Right kidney (tissue), 9 donors: ENCODE measurements at places on chromosomes 12 and 14.
A peak's percentile ranks its signal among the peaks of the same experiment; 100 is the strongest.

DNA sequence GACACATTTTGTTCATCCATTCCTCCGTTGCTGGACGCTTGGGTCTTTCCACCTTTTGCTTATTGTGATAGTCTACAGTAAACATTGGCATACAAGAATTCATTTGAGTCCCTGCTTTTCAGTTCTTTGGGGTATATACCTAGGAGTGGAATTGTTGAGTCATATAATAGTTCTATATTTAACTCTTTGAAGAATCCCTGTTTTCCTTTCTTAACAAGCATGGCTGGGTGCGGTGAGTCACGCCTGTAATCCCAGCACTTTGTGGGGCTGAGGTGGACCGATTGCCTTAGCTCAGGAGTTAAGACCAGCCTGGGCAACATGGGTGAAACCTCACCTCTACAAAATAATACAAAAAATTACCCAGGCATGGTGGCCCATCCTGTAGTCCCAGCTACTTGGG is 75.4 kb downstream of the CCDC92 start:
- no peak for DNase-seq

- no peak for DNase-seq
These were observed 55.3 kb downstream of the ZFYVE21 start for GRCh38 chr14:103770902-103771301.

- DNase-seq: peak; percentile 46
These were observed 12.4 kb downstream of the ERG28 start for GRCh38 chr14:75648066-75648838.

DNA sequence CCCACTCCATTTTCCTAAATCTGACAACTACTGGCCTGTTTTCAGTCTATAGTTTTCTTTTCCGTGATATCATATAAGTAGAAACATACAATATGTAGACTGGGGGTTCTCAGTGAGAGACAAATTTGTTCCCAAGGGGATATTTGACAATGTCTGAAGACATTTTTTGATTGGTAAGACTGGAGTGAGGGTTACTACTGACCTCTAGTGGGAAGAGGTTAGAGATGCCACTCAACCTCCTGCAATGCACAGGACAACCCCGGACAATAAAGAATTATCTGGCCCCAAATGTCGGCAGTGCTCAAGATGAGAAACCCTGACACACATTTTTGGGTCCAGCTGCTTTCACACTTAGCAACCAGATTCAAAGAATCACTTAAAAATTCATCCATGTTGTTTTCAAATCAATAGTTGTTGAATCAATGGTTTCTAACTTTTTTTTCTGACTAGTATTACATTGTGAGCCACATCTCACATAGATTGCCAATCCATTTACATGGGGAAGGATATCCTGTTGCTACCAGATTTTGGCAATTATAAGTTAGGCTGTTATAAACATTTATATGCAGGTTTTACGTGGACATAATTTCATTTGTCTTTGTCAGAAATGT is 307.1 kb downstream of the RPL10L start:
- DNase-seq: no peak

- peak; percentile 93 for DNase-seq
These were observed 2.4 kb downstream of the CCDC177 start for GRCh38 chr14:69572030-69572840.

GRCh38 chr14:104865081-104865630 is at the start of gene CEP170B:
Gene CEP170B (plus strand): TSS chr14:104865268. CDS start chr14:104868451, 3,183 bp downstream.
- DNase-seq: peak; percentile 37

- DNase-seq: no peak
These were observed 47.3 kb downstream of the WDR20 start for GRCh38 chr14:102187044-102187443.

GRCh38 chr12:108424816-108425215 is 85.7 kb upstream of the CMKLR1 start:
- DNase-seq: no peak

DNA sequence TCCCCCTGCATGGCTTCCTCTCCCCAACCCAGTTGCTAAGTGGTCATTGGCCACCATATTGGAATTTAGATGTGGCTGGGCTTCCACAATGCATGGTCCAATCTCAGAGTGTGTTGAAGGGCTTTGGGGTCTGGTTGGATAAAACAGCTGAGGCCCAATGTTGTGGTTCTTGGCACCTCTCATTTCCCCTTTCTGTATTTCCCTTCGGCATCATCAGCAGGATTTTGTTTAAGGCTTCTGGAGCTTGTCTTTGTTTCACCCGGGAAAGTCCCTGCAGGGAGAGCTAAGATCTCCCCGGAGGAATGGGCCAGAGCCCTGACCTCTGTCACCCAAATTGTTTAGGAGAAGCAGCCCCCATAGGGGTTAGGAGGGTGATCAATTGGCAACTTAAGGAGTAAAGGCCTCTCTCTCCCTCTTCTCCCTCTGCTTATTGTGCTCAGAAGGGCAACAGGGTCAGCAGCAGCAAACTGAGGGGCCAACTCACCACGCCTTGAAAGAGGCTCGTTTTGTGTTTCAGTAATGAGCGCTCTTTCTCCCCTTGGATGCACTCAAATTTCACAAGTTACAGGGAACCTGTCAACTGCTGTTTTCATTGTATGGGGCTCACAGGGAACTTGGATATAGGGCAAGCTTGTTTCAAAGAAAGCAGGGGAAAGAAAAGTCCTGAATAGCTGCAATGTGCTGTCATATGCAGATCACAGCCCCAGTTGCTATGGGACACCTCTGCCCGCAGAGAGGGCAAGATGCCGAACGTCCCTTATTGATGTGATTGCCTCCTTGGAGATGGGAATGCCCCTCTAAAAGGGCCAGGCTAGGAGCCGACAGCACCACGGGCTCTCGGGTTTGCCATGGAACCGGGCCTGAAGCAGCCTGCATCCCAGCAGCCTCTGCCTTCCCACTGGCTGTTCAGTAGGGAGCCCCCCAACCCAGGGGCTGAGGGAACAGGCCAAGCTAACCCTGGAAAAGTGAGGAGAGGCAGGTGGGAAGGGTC is 223.7 kb downstream of the ZFP36L1 start:
- no peak for DNase-seq

GRCh38 chr12:69056743-69057515 is 124.0 kb upstream of the CPM start:
- no peak for DNase-seq

DNA sequence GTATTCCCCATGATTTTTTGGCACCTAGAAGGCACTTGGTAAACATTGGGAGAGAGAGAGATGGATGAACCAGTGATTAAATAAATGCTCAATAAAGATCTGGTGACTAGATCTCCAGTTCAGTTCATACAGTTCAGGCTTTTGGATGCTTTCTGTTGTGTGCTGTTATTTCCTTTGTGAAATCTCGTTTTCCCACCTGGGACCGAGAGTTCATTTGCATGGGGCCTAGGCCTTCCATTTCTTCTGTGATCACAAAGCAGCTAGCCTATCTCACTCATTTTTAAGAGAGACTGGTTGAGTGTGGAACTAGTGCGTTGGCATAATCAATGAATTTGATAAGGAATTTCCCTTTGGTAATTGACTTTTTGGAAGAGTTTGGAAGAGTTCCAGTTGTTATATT is 104.0 kb downstream of the VRK1 start:
- no peak for DNase-seq

GRCh38 chr14:99880651-99881420 is 87.6 kb downstream of the EML1 start:
- DNase-seq: no peak

DNA sequence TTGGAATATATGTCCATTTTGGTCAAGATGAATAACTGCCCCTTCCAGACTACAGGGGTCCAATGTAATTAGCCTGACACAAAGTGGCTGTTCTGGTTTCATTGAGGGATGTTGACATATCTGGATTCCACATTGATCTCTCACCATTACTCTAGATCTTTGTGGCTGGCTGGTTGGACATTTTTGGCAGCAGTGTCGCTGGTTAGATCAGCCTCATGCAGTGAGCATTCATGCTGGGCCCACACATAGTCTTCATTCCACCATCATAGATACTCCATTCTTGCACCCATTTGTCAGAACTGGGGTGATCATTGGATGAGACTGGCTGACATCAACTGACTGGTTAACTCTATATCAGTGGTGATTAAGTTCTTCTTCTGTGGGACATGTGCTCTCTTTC is 74.4 kb downstream of the MGST1 start:
- DNase-seq: no peak

GRCh38 chr12:93803424-93803807 is 126.2 kb downstream of the CRADD start:
- DNase-seq: no peak

- no peak for DNase-seq
These were observed 93.7 kb upstream of the FUT8 start for GRCh38 chr14:65318636-65319506.

DNA sequence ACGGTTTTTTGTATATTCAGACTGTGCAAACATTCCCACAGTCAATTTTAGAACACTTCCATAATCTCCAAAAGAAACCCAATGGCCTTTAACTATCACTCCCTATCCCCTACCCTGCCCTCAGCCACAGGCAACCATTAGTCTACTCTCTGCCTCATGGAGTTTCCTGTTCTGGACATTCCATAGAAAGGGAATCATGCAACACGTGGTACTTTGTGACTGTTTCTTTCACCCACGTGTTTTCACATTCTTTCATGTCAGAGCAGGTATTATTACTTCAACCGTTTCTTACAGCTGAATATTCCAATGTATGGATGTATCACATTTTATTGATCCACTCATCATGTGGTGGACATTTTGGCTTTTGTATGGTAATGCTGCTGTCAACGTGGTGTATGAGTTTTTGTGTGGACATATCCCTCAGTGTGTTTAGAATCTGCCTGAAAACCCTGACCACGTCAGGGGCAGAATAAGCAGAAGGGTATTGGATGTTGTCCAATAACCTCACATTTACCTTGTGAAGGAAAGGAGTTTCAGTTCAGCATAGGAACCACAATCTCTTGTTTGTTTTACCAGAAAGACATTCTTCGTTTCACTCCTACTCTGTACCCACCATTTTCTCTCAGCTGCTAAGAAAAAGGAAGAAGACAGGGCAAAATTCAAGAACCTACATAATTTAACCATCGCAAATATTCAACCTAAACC is 107.5 kb upstream of the DYRK2 start:
- no peak for DNase-seq

- DNase-seq: no peak
These were observed 138.0 kb downstream of the ANO2 start for GRCh38 chr12:5807090-5807414.

DNA sequence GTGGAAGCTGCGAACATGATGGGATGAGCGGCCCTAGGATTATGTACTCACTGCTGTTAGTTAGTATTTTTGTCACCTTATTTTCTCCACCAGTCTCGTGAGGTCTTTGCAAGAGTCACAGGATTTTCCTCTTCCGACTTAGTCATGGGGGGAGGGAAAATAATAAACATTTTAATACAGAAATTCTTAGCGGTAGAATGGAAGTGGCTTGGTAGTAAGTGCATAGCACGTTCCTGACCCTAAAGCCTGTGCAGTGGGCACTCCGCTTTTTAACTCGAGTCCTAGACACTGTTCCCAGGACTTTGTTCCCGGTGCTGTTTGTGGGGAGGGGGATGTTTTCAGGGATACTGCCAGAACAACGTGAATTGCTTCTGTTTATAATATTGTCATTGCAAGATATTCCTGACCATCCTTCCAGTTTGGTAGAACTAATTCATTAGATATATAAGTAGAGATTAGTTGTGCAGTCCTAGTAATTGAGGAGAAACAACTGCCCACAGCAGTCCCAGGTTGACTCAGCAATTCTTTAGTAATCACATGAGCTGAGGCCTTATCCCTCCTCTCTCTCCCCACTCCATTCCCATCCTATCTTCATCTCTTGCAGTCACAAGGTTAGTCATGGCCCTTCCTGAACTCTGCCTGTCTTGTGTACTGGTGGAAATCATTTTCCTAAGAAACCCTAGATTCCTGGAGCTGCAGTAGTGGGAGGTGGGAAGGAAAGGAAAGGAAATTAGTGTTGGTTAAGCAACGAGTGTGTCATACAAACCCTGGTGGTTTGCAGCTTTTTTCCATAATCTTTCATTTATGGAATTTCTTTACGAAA is 799 bp downstream of the SLC38A6 start:
- no peak for DNase-seq

DNA sequence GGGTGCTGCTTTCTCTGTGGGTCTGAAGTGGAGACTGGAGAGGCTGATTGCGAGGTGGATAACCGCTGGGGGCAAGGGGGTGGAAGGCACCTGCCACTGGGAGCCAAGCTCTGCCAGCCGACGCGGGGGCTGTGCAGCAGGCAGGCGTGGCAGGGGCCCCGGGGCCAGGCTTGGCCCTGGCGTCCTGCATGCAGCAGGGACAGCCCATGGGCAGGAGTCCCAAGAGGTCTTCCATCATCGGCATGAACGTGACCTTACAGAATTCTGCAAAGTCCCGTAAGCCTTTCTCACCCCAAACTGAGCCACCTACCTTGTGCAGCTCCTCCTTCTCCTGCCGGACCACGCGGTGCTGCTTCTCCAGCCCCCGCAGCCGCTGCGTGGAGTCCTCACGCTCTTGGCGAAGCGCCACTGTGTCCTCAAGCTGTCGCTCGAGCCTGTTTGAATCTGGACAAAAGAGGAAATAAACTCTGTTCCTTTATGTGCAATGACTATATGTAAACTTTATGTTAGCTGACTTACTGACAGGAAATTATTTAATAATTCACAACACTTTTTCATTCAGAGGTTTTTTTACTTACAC is 51.3 kb downstream of the AMN start:
- DNase-seq: no peak

GRCh38 chr14:91977884-91978283 is 30.4 kb upstream of the FBLN5 start:
- DNase-seq: no peak

- peak; percentile 59 for DNase-seq
These were observed 1.8 kb downstream of the SLC8A3 start for GRCh38 chr14:70186900-70187451.

DNA sequence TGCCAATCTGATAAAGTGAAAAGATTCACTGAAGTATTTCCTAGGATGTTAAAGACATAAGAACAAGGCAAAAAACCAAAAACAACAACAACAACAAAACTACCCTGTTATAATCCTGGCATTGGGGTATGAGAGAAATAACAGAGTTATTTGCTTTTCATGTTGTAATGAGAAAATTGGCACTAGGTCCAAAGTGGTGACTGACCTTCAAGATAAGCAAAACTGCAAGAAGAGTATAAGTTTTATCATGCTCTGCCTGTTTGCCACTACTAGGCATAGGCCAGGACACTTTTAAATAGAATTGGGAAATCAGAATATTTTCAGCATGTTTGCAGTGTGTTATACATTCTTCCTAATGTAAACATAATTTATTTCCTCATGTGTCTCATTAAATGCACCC is 140.1 kb upstream of the CPM start:
- no peak for DNase-seq

- no peak for DNase-seq
These were observed 751.1 kb downstream of the TMEM121 start for GRCh38 chr14:106277503-106277902.

GRCh38 chr14:67820428-67820971 is 921 bp downstream of the RAD51B start:
- DNase-seq: no peak

DNA sequence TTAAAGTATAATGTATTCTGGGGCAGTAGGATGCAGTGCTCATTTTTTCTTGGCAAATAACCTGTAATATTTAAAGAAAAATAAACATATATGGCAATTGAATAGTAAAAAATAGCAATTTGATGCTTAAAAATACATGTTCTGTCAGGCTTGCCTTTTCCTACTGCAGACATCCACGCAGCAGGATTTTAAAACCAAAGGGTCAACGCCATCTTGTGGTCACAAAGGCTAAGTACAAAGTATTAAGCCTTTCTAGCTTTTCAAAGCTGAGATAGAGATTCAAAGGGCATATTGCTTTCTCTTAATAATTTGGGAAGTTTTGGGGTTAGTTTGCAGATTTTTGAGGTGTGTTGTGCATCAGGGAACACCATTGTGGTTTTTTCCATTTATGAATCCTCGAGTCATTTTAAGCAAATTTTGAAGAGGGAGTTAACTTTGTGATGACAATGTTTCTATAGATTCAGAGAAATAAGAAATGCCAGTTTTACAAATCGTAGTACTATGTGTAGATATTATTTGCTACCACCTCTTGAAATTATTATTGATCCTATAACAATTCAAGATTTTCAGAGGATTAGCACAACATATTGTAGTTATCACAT is 4.7 kb upstream of the CCER1 start:
- DNase-seq: no peak
